NCI-H460 (cell line): ENCODE measurements at places on chromosomes 11 and 22. TPM values are rescaled to one million over a fixed set of nuclear protein-coding genes. Genes with fewer than 3 reads are reported as not detected.
A peak's percentile ranks its signal among the peaks of the same experiment; 100 is the strongest.

The KCTD17 gene
- total RNA-seq, result 3.3 and 4.1 TPM in 2 replicates

The NCAM1 gene
- total RNA-seq, result 17.8 and 19.8 TPM in 2 replicates

The STARD10 gene
- 4.3 and 7.4 TPM in 2 replicates for total RNA-seq

The FOLR1 gene
- not detected in 2 replicates for total RNA-seq

The ST14 gene
- total RNA-seq, result not detected in 2 replicates

The SLC35C1 gene
- total RNA-seq, result 4.5 and 4.9 TPM in 2 replicates

The UBQLN3 gene
- total RNA-seq, result not detected in 2 replicates

The PRR5 gene
- total RNA-seq, result 3.9 and 7.1 TPM in 2 replicates

The GLB1L2 gene
- 8.9 and 9.3 TPM in 2 replicates for total RNA-seq

DNA sequence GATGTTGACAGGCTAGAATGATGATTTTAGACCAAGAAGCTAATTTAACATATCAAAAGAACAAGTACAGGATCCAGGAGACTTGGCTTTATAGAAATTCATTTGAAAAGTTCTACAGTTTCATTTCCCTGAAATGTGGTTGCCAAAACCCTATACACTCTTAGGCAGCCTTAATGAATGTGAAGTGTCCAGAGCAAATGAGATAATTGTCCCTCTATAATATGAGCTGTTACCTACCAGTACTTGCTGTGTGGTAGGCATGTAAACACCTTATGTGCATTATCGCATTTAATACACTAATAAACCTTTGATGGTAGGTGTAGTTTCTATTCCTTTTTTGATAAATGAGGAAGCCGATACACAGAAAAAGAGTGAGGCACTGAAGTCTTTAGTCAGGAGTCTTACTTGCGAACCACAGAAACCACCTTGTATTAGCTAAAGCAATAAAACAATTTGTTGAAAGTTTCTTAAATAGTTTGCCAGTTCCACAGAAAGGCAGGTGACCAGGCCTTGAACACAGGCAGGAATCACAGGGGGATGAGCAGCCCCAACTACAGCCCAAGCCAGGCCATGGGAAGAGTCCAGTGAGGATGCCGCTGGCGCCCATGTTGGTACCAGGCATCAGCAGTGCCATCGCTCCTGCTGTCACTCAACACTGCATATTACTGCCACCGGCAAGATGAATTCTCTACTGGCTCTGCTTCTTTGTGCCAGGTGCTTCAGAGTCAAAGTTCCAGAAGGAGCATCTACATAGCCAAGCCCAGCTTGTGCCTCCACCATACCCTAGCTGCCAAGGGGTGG, 81.7 kb downstream of the SWAP70 start:
- DNase-seq, result no peak

- DNase-seq, result no peak
Measured at GRCh38 chr22:26889802-26890201, 232.4 kb downstream of the MIAT start.

GRCh38 chr11:80155412-80156017, 714.7 kb upstream of the TENM4 start:
- peak; percentile 28 for DNase-seq

- no peak for DNase-seq
Measured at GRCh38 chr11:113147249-113147648, 167.1 kb upstream of the TTC12 start.

DNA sequence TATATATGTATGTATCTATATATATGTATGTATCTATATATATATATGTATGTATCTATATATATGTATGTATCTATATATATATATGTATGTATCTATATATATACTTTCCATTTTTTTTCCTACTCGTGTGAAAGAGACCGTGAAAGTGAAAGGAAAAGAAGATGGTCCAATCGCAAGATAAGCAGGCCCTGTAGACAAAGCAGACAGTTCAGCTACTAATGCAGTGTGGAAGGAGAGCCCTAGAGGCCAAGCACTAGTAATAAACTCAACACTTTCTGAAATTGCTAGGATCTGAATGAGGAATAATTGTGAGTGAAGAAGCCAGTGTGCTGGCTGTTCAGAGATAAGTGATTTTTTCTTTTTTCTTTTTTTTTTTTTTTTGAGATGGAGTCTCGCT, 47.2 kb downstream of the MCHR1 start:
- no peak for DNase-seq

DNA sequence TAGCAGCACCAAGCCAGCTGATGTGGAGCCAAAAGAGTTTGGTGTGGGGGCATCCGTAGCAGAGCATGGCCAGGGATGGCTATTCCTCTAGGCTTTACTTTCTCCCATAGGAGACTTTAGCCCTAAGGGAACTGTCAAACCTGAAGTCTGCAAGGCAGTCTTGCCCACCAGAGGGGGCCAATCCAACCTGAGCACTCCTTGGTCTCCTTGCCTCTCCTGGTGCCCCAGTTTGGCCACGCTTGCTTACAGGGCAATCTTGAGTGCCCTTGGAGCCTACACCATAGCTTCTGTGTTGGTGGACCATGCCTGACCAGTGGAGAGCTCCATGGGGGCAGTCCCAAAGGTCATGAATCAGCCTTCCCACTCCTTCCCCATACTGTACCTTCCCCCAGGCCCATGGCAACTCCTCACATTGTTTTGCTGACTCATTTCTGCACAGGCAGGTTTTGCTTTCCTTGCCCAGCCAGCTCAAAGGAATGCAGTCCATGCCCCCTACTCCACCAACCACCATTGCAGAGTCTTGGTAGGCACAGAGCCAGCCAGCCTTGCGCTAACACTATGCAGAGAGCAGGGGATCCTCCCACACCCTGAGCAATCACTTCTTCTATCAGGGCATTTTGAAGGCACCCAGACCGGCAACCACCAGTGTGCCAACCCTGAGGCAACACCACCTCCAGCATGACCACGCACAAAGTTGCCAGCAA, 1421.2 kb upstream of the RAG2 start:
- DNase-seq, result no peak

- DNase-seq, result no peak
Measured at GRCh38 chr11:45280449-45280848, 5.7 kb downstream of the SYT13 start.

DNA sequence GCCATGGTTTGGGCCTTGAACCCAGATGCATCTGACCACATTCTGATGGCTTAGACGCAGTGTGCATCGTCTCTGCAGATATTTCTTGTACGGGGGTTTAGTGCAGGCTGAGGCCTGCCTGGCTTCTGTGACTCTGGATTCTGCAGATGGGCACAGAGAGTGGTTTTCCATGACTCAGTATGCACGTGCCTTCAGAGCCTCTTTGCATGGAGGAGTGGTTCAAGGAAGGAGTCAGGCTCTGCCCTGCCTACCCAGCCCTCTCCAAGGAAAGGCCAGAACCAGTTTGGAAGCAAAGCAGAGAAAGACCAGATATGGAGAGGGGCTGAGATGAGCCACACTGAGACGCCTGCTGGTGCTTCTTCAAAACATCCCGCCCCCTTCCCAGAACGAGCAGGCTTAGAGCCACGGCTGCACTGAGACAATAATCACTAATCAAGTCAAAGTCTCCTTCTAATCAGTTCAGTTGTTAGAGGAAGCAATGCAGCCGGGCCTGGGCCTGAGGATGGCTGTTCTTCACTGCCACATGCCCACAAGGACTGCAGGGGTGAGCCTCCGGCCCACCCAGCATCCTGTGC, 308.9 kb downstream of the NXPE2 start:
- no peak for DNase-seq

DNA sequence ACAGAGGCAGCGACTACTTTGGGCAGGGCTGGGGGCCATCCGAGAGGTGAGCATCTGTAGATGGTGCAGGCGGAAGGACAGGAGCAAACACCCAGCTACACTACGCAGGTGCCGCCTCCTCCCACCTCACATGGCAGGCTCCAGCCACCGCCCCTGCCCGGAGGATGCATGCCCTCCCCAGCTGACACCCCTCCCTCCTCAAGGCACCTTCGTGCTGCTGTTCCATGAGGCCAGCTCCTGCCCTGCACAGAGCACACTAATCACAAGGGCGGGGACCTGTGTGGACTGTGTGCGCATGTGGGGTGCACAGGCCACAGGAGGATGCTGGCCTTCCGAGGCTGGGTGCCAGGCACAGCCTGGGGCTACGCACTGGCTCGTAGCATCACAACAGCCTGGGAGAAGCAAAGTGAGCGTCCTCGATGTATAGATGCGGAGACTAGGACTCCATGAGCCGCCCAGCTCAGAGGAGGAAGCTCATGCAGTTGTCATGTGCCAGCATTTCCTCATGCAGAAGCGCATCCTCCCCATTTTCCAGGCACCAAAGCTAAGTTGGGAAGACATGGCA, 32.8 kb upstream of the HMOX1 start:
- DNase-seq, result no peak

GRCh38 chr11:124865902-124866851, 945 bp downstream of the ROBO3 start:
- DNase-seq, result peak; percentile 22

DNA sequence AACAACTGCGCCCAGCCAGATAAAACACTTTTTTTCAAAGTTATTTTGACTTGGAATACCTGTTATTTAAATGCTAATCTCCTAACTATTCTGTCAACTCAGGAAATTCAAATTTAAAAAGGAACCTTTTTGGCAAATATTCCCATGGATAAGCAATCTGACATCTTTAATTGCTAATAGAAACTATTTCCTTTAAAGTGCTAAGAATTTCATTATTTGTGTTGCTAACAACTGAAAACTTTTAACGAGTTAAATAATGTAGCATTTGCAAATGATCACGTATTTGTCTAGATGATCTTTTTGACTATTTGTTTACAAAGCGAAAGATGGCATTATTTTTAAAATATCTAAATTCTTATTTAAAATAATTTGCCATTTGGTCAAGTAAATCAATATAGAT, 28.8 kb downstream of the CSTF3 start:
- no peak for DNase-seq

DNA sequence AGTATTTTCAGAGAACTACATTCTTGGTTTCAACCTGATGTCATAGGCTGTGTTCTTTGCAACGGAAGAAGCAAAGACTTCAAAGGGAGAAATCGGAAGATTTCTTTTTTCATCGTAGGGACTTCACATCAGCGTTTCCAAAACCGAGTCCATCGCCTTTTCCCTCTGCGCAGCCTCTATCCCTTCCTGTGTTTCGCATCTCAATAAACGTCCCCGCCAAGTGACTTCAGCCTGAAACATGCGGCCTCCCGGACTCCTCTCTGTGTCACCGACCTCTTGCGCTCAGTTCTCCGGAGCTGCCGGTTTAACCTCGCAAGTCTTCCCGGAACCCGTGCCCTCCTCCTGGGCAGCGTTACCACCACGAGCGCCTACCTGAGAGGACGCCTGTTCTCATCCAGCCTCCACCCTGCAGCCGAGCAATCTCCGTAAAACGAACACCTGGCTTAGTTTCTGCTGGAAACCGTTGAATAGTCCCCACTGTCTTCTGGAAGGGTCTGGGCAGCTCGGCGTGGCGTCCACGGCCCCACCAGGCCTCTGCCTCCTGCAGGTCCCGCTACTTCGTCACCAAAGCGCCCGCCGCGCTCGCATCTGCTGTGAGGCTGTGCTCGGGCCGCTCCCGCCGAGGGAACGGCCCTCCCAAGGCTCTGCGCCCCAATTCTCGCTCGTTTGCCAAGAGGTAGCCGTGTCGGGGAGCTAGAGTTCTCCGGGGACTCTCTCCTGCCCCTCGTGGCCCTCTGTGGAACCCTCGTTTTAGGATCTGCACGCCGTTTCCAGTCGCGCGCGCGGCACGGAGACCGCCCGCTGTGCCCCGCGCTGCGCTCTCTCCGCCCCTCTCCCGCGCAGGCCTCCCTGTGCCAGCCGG, at the start of gene GLB1L3:
TSS of gene GLB1L3 (plus strand) at position 846 of the 862 bp plus-strand sequence. CDS start 362 bp downstream, outside the sequence.
- DNase-seq, result peak; percentile 56

DNA sequence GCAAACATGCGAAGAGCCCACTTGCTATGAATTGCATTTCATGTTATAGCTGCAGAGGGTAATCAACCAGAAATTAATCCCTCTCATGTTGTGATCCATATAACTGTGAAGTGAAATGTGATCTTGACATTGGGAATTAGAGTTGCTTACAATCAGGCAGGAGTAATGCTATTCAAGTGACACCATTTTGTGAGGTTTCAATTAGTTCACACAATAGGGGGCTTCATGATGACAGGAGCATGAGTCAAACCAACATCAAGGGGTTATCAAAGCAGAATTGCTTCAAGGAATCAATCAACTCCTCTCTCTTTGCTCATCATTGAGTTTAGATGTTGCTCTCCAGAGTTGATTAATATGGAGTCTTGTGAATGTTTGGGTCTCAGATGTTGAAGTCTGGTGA, 1585.2 kb upstream of the TENM4 start:
- no peak for DNase-seq

- DNase-seq, result no peak
Measured at GRCh38 chr22:30336752-30337460, 10.2 kb upstream of the TBC1D10A start.

DNA sequence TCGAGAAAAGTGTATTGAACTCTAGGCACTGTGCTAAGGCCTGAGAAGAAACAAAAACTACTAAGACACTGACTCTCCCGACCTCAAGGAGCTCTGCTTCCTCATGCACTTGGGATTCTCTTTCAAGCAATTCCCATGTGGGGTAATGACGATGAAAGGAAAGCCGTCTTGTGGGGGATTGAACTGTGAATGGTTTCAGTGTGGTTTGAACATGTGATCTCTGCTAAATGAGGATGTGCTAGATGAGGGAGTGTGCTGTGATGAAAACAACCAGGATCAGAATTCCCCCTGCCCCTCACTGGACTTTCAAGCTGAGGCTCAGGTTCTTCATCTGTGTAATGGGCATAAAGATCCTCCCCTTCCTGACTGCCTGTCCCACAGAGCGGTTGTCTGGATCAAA, 74.9 kb downstream of the DEPDC5 start:
- DNase-seq, result no peak

- no peak for DNase-seq
Measured at GRCh38 chr11:43688394-43688793, 7.9 kb downstream of the HSD17B12 start.

DNA sequence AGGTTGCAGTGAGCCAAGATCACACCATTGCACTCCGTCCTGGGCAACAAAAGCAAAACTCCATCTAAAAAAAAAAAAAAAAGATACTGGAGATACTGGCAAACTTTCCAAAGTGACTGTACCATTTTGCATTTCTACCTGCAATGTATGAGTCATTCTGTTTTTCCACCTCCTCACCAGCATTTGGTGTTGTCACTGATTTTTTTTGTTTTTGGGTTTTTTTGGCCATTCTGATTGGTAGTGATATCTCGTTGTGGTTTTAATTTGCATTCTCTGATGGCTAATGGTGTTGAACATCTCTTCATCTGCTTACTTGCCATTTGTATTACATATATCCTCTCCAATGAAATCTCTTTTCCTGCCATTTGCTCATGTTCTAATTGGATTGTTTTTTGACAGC, 12.0 kb upstream of the RBX1 start:
- no peak for DNase-seq

GRCh38 chr11:1226226-1226985, 3.5 kb downstream of the MUC5B start:
- no peak for DNase-seq

- DNase-seq, result no peak
Measured at GRCh38 chr22:38729946-38730345, 24.2 kb downstream of the GTPBP1 start.

GRCh38 chr11:114192841-114193389, 103.3 kb upstream of the NNMT start:
- no peak for DNase-seq
